ENCODE measurements at places on chromosomes 5 and 9. TPM values are rescaled to one million over a fixed set of nuclear protein-coding genes. Genes with fewer than 3 reads are reported as not detected.

GRCh38 chr5:71652803-71653543 lies 65.8 kb downstream of the MCCC2 start:
- no peak for DNase-seq

DNA sequence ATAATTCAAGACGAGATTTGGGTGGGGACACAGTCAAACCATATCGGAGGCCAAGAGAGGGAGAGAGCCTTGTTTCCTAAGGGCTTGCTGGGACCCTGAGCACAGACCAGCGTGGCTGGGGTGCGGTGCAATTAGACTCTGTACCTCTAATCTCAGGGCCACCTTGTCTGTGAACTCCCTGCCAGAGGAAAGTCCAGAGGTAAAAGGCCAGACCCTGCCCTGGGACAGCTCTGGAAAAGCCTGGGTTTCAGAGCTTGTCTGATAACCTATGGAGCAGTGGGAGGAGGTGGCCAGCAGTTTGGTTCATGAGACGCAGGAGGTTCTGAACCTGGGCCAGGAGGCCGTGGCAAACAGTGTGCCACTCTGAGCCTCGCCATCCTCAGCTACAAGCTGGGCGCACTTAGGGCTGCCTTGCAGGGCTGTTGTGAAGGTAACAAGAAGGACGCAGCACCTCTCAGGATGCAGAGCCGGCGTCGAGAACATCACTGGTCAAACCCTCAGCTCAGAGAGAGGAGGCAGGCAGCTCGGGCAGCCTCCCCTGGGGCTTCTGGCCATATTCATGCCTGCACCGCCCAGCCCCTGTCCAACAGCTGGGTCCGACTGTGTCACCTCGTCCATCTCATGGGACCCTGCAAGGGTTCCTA lies 4.8 kb upstream of the DOLPP1 start:
- no peak for DNase-seq

- DNase-seq, result no peak
These were observed 112.4 kb downstream of the ANXA2R start for GRCh38 chr5:42927730-42928129.

- DNase-seq, result no peak
These were observed 341.2 kb downstream of the TRIM32 start for GRCh38 chr9:117028103-117028858.

- no peak for DNase-seq
These were observed 301.1 kb upstream of the PTGER4 start for GRCh38 chr5:40378396-40379177.

GRCh38 chr5:133708331-133708850 lies 96.0 kb upstream of the FSTL4 start:
- no peak for DNase-seq

DNA sequence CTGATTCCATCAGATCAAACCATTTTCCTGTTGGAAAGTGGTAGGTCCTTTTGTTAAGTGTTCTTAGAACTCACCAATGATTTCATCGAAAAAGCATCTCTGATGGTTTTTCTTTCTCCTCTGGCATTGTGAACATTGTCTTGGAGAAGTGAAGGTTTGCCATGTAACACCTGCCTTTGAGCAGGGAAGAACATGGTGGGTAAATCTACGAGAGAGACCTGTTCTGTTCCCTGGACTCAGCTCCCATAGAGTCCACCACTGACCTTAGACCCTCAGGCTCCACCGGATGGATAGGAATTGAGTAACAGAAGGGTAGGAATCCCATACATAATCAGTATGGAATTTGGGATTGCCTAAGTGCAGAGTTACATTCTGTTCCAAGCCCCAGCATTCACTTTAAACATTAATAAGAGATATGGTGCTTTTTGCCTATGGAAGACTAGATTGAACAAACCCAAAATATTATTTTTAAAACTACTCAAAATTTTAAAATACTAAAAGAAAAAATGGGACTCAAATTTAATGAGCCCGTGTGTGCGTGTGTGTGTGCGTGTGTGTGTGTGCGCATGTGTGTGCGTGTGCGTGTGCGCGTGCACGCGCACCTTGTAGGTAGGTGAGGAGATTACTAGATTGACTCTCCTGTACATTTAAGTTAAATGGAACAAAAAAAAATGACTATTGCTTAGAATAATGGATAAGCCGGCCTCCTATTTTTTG lies 92.0 kb downstream of the C9orf152 start:
- DNase-seq, result no peak

DNA sequence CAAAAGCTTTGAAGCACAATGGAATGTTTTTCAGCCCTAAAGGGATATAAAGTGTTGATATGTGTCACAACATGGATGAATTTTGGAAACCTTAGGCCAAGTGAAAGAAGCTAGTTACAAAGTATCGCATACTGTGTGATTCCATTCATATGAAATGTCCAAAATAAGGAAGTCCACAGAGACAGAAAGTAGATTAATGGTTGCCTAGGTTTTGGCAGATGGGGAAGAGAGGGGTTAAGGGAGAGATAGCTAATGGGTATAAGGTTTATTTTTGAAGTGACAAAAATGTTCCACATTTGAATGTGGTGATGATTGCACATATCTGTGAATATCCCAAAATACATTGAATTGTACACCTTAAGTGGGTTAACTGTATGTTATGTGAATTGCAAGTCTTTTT lies 57.5 kb upstream of the MCCC2 start:
- DNase-seq, result no peak

DNA sequence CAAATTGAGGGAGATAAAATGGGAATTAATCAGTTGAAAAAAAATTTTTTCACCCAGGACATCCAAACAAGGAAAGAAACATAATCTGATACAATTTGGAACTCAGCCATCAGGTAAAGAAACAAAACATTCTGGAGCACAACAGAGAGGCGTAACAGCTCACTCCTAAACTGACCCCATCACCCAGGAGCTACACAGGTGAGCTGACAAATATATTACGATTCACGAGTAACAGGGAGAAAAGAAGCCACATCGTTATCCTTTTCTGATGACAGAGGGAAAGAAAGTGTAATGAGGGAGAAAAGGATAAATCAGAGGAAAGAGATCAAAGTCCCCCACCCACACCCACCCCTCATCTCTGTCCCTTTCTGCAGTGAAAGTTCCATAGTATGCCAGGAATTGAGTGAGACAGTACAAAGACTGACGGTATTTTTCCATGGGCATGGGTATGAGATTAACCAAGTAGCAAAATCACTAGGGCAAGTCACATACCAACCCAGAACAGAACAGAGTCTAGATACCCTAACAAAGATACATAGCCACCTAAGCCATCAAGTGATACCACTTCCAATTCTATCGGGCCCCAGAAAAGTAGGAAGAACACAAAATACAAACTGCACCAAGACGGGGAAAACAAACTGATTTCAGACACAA lies 45.4 kb downstream of the TMEM245 start:
- no peak for DNase-seq

DNA sequence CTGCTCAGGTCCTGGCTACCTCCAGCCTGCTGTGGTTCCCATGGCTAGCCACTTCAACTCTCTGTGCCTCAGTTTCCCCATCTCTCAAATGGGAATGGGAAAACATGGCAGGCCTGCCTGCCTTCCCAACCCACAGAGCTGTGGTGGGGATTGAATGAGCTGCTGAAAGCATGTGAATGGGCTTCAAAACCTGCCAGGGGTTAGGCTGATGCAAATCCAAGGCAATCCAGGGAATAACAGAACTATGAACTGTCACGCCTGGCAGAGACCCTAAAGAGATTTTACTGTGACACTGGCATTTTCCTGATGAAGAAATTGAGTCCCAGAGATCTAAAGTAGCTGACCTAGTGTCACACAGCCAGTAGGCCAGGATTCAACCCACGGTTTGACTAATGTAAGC lies 29.9 kb upstream of the TCF7 start:
- no peak for DNase-seq

DNA sequence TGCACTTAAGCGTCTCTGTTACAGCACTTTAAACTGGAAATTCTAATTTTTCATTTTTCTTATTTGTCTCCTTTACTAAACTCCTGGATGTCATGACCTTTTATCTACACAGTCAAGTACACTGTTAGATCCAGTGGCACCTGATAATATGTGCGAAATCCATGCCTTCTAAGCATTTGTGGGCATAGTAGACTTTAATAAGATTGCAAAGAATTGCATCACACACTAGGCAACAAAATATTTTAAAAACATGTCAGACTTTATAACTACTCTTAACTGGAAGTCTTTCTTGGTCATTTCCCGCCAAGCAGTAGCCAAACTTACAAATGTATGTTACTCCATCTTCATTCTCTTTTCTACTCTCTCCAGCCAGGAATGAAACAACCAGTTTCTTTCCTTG lies 5.0 kb upstream of the SPINK1 start:
- DNase-seq, result no peak

- DNase-seq, result no peak
These were observed 892.6 kb downstream of the TAF11L14 start for GRCh38 chr5:18526792-18527405.

- DNase-seq, result no peak
These were observed 79.8 kb downstream of the CFAP95 start for GRCh38 chr9:69900406-69900805.

- no peak for DNase-seq
These were observed 12.0 kb downstream of the PSD2 start for GRCh38 chr5:139807647-139808030.

GRCh38 chr5:107040907-107041306 lies 629.8 kb downstream of the EFNA5 start:
- no peak for DNase-seq

DNA sequence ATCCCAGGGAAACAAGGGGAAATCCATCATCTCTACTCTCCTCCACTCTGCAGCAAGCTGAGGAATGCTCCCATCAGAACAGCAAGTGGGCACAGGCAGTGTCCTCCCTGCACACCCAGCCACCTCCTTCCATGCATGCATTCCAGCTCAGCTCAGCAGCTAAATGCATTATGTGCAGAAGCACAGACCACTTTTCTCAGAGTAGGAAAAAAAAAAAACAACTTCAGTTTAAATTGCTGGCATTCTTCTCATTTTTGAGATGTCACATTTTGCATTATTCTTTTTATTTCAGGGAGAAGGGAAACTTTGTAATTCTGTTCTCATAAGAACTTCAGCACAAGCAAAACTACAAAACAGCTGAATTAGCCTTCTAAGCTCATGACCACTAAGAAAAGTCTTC lies 312.2 kb downstream of the SEMA5A start:
- no peak for DNase-seq

GRCh38 chr9:72600671-72601070 lies 79.3 kb downstream of the TMC1 start:
- DNase-seq, result no peak

- DNase-seq, result no peak
These were observed 232.3 kb upstream of the PTGER4 start for GRCh38 chr5:40447438-40447837.

DNA sequence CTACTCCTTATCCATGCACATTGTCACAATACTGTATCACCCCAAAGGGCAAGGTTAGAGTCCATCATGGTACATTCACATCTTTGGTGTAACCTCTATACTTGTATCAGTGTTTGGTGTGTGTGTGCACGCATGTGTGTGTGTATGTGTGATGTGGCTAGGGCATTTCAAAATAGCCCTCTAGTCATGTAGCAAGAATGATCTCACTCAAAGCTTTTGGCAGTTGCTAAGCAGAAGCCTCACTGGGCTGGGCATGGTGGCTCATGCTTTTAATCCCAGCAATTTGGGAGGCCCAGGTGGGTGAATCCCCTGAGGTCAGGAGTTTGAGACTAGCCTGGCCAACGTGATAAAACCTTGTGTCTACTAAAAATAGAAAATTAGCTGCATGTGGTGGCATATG lies 245.3 kb downstream of the ADGRV1 start:
- no peak for DNase-seq

DNA sequence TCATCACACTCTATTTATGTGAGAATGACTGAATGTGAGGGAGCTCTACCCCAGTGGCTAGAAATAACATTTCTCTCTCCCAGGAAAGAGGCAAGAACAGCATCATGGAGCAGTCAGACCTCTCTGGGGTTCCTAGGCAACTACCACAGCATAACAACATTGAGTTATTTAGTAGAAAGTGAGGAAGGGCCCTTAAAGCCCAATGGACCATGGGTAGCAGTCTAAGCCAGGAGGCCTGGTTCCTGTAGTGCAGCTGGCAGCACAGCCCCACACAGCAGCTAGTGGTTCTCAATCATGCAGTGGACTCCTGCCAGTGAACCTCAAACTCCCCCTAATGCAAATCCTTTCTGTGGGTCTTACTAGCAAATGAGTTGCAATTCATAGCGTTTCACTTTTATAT lies 55.3 kb downstream of the SPEF2 start:
- DNase-seq, result no peak

DNA sequence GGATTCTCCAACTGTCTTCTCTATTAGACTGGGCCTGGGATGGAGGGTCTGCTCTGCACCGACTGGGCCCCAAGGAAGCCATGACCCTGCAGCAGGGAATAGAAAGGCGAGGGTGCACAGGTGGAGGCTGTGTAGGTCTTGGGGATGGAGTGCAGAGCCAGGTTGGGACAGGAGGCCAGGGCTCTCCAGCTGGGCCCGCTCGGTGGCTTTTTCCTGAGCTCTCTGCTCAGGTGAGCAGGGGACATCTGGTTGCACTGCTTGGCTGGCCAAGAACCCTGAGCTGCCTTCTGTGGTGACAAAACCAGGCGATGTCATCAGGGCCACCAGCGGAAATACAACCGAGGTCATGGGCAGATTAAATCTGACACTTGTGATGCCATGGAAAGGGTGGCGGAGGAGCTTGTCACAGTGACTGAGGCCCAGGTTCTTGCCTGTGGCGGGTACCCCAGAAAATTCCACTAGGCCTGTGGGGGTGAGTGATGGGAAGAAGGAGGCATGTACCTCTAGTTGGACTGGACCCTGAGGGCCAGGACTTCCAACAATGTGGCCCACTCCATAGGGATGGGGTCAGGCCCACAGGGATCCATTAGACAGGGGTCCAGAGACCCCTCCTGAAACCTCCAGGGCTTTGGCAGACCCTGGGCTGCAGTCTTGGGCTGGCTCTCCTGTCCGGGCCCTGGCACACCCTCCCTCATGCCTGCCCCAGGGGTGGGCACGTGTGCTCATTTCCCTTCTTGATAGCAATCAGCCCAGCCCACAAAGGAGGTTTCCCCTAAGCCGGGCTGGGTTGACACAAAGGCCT lies 4.4 kb upstream of the IL3 start:
- peak; percentile 46 for DNase-seq

- DNase-seq, result no peak
These were observed 416.8 kb downstream of the NFIB start for GRCh38 chr9:13896922-13897835.

DNA sequence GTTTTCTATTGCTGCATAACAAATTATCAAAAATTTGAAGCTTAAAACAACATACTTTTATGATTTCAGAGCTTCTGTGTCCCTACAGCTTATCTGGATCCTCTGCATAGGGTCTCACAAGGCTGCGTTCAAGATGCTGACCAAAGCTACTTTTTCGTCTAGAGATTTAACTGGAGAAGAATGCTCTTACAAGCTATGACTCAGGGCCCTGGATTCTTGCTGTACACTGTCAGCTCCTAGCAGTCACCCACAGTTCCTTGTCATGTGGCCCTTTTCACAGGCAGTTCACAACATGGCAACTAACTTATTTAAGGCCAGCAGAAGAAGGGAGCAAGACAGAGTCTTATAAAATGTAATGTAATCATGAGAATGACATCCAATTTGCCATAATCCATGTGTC lies 70.8 kb upstream of the FAM174A start:
- DNase-seq, result no peak

Gene PRDM9
- total RNA-seq, result not detected

Gene C6
- not detected for total RNA-seq

Gene PCDHA9
- not detected for total RNA-seq

Gene PCDHA5
- total RNA-seq, result not detected

Gene TPPP
- total RNA-seq, result 35.4 TPM

Gene WWC1
- total RNA-seq, result 5.4 TPM

Gene MEGF9
- 9.9 TPM for total RNA-seq

Gene FOXD4L5
- not detected for total RNA-seq

Gene PFN3
- not detected for total RNA-seq

Gene PRR16
- not detected for total RNA-seq

Gene SERF1A
- 10.1 TPM for total RNA-seq

Measured in T-helper 17 cell (primary cell).